Spleen (tissue), 13 donors: ENCODE measurements at places on chromosomes 7 and 10. TPM values are rescaled to one million over a fixed set of nuclear protein-coding genes. Genes with fewer than 3 reads are reported as not detected.

The MINDY4 gene
- 2.5 TPM for total RNA-seq

The AUTS2 gene
- 32.3 TPM for total RNA-seq

The GFRA1 gene
- total RNA-seq, result 6.5 TPM

The SHOC2 gene
- 77.5 TPM for total RNA-seq

GRCh38 chr7:4838626-4839334, 23.1 kb downstream of the PAPOLB start:
- DNase-seq, result peak; percentile 52

DNA sequence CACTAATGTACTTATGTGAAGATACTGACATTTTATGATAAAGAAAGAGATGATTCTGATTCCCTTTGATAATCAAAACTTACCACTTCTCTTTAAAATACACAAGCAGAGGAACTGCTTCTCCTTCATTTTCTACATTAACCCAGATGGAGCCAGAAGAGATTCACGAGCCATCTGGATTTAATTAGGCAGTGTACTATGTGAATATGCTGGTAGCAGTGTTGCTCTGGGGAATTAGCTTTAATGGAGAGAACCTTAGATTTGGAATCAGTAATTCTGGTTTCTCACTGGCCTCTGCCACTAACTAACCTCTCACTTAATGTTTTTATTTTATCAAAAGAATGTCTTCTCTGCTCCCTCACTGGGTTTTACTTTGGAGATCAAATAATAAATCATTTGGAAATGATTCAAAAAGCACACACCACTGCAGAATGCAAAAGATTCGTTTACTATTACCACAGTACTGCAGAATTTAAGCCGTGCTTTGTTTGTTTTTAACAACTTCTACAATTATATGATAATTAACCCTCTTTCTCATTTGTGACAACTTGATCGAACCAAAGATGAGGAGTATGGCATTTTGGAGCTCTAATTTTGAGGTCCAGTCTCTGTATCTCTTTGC, 77.5 kb upstream of the PHYHIPL start:
- DNase-seq, result no peak

DNA sequence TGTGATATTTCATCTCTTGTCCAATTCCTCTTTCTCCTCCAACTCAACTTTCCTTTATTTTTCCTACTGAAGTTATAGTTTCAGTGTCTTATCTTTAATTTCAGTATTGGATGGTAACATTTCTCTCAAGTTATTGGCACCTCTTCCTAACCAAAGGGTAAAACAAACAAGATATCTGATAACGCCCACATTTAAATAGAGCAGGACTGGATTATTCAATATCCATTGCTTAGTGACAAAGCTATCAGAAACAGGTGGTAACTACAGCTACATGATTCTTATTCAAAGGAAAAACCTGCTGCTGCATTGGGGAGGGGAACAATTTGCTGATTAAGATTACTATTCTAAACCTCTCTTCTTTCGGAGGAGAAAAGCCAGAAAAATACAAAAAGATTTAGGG, 87.8 kb downstream of the TAF3 start:
- no peak for DNase-seq

GRCh38 chr10:46079831-46080585, 33.9 kb upstream of the MSMB start:
- no peak for DNase-seq

DNA sequence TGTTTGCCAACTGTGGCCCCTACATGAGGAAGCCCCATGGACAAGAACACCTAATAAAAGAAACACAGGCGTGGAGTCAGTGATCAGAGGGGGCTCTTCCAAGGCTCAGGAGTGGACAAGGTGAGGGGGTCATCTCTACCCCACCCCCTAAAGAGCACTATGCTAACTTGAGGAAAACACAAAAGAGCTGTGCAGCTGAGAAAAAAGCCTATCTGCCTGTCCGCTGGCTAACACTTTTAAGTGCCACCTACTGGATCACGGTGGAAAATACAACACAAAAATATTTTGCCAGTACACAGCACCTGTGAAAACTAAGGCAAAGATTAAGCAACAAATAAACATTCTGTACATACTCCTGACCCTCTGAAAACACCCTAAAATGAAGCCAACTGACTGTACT, 53.1 kb upstream of the COBL start:
- no peak for DNase-seq

- DNase-seq, result no peak
Observed at GRCh38 chr7:5472432-5473315, 49.0 kb upstream of the TNRC18 start.

GRCh38 chr10:86692664-86693063, 24.4 kb downstream of the LDB3 start:
- no peak for DNase-seq

GRCh38 chr7:144513334-144513733, 109.8 kb upstream of the NOBOX start:
- no peak for DNase-seq

- no peak for DNase-seq
Observed at GRCh38 chr10:112471878-112472487, 25.0 kb downstream of the VTI1A start.

DNA sequence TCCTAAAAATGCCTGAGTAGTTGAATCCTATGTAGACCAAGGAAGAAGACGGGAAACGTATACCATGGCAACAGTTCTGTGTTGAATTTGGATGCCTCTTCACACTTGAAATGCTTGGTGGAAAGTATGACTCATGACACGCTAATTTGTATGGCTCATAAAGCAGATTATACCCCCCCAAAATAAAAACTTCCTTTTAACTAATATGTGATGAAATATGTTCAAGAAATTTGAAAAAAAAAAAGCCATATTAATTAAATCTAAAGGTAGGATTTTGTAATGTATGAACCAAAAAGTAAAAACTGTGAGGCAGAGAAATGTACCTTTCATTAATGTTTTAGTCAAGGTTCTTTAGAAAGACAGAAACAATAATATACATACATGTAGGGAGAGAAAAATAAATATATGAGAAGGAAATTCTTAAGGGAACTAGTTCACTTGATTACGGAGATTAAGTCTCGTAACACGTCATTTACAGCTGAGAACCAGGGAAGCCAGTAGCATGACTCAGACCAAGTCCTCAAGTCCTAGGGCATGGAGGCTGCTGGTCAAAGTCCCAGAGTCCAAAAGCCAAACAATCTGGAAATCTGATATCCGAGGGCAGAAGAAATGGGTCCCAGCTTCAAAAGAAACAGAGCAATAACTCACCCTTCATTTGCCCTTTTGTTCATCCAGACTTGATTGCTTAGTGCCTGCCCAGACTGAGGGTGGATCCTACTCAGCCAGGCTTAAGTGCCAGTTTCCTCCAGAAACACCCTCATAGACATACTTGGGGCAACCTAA, 485.1 kb downstream of the SEMA3D start:
- no peak for DNase-seq

DNA sequence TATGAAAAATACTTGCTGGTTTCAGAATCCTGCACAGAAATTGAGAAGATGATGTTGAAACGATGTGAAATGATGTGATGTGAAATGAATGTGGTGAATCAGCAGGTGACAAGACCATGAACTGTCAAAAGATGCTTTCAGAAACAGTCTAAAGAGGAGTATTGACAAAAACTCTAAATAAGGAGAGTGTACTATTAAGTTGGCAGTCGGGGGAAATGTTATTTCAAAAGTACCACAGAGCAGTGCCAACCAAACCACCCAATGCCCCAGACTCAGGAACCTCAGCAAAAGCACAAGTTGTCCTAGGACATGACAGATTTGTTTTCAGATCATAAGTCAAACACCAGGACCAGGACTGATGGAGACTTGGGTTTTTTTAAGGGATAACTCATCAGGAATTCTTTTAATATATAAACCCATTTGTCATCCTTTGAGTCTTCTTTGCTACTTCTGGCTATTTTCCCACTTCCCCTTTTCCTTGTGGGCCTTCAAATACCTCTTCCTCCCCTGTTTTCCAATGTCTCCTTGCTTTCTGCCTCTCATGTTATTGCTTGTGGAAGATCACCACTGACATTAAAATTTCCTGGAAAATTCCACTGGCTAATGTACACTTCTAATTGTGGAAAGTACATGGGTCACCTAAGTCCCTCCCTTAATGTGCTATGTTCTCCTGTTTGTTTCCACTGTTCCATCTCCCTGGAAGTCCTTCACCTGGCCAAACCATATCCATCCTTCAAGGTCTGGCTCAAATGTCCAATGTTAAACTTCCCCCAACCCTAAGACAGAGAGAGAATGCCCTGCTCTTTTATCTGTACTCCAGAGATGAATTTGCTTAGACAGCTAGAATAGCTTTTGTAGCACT, 10.2 kb upstream of the PPP1R3C start:
- no peak for DNase-seq

GRCh38 chr10:61342858-61343572, 110.2 kb downstream of the TMEM26 start:
- no peak for DNase-seq

DNA sequence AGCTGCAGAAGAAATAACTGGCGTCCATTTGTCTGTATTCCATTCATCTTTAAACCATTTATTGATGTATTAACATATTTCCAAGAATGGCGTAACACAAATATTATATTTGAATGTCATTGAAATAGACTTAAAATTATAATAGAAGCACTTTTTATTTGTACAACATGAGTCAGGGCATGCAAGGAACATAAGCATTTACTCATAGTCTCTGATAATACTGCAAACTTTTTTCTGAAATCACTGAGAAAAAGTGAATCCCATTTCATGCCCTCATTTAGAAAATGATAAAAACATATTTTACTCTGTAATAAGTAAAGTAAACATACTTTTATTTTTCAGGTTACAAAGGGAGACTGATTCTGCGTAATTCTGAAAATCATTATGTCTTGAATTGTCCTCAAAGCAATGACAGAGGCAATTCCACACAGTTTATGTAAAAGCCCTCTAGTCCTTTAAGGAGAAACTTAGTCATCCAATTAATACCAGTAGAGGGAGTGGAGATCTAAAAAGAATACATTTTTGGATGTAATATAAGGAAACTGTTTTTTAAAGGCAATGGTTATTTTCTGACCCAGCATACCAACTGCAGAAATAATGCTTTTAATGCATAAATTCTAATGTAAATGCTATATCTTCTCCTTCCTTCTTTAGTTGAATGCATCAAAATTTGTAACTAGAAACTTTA, 58.1 kb downstream of the AGMO start:
- no peak for DNase-seq

DNA sequence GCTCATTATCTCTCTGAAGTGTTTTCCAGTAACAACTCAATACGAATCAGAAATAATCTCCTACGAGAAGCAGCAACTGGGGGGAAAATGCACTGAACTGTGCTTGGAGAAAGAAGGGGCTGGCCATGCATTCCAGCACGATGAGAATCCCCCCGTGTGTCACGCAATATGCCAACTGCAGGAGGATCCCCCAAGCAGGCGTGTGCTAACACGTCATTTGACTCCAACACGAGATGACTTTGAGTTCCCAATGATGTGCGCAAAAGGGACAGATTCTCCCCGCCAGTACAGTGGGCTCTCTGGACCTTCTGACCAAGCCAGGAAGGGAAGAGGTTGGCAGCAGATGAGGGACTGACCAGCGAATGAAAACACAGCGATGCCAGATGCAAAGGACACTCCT, 105.5 kb downstream of the KCNMA1 start:
- DNase-seq, result no peak

DNA sequence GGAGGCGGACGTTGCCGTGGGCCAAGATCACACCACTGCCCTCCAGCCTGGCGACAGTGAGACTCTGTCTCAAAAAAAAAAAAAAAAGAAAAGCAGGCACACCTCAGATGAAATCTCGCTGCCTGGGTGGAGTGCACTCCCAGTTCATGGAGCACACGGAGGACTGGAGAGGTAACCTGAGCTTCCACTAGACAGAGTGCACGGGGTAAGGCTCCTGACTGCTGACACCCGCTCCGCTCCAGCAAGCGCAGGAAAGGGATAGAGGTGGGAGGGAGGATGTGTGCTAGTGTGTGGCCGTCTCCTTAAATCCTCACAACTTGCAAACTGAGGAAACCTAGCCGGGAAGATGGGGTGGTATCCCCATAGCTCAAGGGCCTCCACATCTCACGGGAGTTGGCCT, 50.8 kb downstream of the FAM53B start:
- DNase-seq, result no peak

- DNase-seq, result no peak
Observed at GRCh38 chr7:81822811-81823210, 53.0 kb upstream of the HGF start.

DNA sequence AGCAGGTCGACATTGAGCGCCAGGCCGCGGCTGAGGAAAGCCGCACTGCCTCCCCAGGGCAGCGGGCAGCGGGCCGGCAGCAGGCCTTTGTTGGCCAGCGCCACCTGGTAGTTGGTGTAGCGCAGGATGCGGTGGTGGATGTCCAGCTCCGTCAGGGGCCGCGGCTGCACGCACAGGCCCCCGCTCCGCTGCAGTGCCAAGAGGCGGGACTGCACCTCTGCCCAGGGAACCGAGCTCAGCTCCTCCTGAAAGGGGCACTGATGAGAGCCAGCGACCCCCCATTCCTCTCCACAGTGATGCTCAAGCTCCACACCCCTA, 5.2 kb downstream of the ATG9B start:
- DNase-seq, result no peak

DNA sequence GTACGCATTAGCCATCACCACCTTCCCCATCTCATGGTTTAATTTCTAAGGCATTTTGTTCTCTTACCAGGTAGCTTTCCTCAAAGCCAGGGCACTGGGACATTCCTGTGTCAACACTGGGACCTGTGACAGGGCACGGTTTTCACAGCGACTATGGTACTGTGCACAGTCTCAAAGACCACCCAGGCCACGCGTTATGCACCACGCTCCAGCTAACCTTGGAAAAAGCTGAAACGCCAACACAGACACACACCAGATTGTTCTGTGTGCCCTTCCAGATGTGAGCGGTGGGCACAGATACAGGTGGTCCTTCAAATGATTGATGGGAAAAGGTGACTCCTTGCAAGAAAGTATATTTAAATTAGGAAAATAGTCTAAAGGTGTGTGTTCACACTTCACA, 337.3 kb downstream of the WDR37 start:
- DNase-seq, result no peak

GRCh38 chr7:18508443-18509427, 13.2 kb downstream of the HDAC9 start:
- DNase-seq, result no peak

DNA sequence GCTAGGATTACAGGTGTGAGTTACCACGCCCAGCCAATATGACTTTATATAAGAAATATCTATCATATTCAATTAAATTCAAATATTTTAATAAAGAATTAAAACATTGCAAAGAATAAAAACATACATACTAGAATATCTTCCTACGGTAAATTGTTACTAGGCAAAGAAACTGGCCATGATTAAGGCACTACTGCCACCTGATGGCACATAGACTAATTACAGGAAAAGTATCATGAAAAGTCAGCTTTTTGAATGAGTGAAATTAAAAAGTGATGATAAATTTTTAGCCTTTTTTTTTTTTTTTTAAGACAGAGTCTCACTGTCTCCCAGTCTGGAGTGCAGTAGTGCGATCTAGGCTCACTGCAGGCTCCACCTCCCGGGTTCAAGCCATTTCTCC, 30.9 kb downstream of the MRPS33 start:
- DNase-seq, result no peak
